Activated naive CD8-positive, alpha-beta T cell treated with anti-CD3 and anti-CD28 coated beads, Interleukin-2, amount 50 U/mL, for 16 hours (primary cell): ENCODE measurements at places on chromosomes 5 and 9.

GRCh38 chr5:127820910-127821553 is 117.8 kb downstream of the CCDC192 start:
- DNase-seq = no peak

DNA sequence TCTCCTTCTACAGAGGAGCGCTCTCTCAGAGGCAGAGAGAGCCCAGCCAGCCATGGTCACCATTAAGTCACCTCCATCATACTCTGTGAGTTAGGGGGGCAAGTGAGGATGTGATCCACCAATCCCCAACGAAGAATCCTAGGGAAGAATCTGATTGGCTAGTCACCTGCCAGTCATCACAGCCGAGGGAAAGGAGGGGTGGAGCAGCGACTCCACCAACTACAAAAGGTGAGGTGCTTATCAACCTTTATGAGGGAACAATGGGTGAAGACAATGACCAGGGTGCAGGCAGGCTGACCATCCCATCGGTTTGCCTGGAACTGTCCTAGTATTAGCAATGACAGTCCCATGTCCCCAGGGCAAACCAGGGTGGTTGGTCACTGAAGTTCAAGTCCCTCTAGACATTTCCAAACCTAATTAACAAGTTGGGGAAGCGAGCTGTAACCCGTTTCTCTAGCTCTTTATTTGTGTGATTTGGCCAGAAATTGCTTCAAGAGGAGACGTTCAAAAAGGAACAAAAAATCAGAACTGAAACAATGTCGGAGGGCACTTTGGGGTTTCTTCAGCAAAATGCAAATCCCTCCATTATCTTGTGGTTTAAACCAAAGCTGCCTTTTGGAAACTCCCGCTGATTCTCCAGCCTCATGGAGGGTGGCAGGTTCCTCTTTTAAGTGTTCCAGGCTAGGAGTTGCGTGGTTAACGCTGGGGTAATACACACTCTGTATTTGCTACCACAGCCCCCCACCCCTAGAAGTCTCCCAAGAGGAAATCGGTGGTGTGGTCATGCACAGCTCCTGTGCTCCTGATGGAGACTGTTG is 18.8 kb upstream of the FCN1 start:
- no peak for DNase-seq

DNA sequence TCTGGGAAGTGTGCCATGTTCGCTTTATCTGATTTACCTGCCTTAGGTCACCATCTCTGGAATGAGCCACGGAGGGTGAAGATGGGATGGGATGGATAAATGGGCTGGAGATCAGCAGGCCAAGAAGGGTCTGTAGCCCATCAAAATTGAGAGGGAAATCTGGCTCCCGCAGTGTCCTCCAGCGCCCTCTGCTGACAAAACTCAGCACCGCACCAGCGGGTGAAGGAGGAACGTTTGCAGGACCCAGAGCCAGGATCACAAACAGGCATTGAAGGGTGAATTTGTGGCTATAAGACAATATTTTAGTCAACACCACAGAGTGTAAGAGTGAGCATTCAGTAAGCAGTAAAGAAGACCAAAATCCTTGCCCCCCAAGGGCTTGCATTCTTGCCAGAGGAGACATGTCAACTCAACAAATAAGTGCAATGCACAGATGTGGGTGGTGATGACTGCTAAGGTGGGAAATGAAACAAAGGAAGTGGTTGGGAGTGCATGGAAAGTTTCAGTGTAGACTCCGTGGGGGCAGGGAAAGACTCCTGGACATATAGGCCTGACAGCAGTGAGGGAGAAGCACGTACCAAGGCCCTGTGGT is 124.4 kb downstream of the TENT4A start:
- DNase-seq = no peak

DNA sequence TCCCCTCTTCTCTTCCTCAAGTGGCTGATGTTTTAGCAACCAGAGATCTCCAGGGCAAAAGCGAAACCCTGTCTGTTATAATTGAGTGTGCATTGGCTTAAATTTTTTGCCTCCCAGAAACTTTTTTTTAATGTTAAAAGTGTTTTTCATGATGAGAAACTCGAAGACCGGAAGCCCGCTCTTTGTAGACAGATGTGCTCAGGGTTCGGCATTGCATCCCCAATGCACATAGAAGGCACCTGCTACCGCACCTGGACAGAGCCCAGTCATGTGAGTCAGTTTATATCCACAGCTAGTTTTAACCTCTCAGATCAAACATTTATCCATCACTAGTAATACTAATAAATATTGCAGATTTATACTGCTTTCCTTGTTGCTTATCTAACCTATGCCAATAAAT is 19.5 kb upstream of the NADK2 start:
- DNase-seq = no peak

- no peak for DNase-seq
Observed at GRCh38 chr9:135613946-135614805, 25.2 kb downstream of the GLT6D1 start.

- no peak for DNase-seq
Observed at GRCh38 chr5:176740131-176740701, 70.1 kb upstream of the UNC5A start.

GRCh38 chr5:150394912-150395687 is 17.6 kb downstream of the CD74 start:
- DNase-seq = no peak

- no peak for DNase-seq
Observed at GRCh38 chr5:109857405-109858031, 167.8 kb downstream of the MAN2A1 start.
